ENCODE measurements at places on chromosomes 2 and 18.

GRCh38 chr2:126797622-126798275, 100.9 kb upstream of the TEX51 start:
- no peak for DNase-seq

DNA sequence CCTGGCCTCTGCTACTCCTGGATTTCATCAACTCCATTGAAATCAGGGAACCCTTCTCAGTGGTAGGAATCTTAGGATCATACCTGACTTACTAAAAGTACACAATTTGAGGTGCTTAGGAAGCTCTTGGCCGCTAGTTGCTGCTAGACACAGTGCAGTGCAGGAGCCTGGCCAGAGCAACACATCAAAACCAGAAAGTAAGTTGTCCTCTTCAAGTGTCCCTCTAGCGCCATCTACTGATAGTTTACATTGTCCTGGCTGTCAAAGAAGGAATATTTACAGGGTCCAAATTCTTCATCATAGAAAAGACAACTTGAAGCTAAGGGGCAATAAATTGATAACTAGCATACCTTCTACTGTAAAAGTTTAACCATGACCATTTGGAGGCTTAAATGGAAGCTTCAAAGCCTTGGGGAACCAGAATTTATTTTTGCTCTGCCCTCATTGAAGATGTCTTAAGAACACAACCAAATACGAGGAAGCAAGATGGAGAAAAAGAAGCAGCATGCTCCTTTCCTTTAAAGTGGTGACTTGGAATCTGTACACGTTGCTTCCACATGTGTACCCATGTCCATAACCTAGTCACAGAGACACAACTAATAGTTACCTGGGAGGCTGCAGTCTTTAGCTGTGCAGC, 889.1 kb upstream of the GCFC2 start:
- peak; percentile 86 for DNase-seq

- DNase-seq = no peak
These were observed 102.5 kb downstream of the GAREM1 start for GRCh38 chr18:32368170-32368569.

GRCh38 chr2:165796819-165797530, 2.9 kb upstream of the GALNT3 start:
- no peak for DNase-seq

GRCh38 chr2:86627550-86627949, 3.9 kb upstream of the RNF103 start:
- DNase-seq = no peak

DNA sequence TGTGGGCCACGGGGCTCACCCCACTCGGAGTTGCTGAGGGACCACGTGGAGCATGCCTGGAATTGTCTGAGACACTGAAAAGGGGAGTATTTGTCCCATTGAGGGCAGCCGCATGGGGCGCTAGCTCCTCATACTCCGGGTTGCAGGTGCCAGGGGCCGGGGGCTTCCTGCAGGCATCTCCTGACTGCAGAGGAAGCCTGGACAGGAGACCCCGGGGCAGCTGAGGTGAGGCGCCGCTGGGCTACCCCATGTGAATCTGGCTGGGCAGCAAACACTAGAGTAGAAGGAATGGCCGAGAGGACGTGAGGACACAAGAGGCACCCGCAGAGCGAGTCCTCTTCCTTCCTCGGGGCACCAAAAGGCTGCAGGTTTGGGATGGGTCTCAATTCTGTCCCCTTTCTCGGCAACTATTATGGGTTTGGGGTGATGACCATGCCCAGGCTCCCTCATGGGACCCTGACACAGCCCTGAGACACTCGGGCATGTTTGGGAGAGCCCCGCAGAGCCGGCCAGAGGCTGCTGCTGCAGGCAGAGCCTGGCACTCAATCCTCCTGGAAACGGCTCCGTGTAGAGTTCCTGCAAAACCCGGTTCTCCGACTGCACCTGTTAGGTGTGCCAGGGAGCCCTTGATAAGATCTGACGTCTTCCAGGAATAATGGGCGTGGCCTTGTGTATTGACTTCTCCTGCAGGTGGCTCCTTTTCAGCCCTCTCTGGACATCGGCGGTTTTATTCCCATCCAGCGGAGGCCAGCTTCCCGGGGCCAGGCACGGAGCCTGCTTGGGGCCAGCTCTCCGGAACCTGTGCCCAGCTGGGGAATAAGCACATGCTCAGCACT, 77.0 kb downstream of the CTIF start:
- DNase-seq = no peak

GRCh38 chr2:169734169-169734847, 676 bp downstream of the KLHL23 start:
- DNase-seq = no peak

DNA sequence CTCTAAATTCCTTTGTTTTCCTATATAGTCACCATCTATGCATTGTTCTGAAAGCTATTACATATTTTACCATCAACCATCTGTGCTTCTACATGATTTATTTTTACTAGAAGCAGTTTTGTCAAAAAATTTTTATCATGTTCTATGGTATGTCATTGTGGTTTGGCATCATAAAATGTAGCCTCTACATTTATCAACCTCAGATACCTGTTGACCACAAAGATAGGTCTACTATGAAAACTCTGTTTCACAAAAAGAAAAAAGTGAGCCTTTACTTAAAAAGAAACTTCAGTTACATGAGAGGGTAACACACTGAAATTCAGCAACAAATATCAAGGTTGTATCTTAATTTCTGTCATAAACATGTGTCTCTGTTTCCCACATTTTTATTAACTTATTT, 3.7 kb downstream of the BCL2 start:
- no peak for DNase-seq

- DNase-seq = no peak
These were observed 2.6 kb downstream of the SLC66A2 start for GRCh38 chr18:79948719-79949411.

DNA sequence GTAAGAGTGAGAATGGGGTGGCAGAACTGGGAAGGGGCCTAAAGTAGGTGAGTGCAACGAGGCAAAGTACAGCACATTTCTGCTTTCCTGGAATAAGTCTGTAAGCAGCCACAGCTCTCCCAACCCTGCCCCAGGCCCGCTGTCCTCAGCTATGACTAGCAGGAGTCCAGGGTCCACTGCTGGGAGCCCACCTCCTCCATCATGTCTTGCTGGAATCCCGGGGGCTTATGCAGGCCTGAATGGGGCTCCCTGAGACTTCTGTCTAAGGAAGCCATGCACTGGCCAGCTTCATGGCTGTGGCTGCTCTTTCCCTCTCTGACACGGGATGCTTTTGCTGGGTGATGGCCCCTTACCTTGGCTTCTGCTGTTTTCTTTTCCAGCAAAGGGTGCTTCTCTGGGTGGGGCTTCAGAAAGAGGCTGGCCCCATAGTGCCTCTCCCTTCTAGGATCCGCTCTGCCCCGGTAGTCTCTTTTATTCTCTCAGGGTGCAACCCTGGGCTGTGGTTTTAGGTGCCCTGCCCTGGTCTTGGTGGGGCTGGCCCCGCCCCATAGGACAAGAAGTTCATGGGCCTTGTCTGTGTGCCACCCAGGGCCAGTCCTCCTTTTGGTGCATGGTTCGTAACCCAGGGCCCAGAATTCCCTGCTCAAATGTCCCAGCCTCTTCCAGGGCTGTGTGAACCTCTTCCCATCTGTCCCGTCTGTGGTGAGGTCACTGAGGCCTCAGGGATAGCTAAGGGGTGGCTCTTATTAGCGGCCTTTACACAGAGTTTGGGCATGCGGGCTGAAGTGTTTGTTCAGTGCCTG, 33.8 kb upstream of the POLE4 start:
- no peak for DNase-seq

All from hippocampal formation (tissue), 2 donors.